ENCODE measurements at places on chromosomes 13 and 19.

- no peak for DNase-seq
These were observed 76.9 kb downstream of the FOXO1 start for GRCh38 chr13:40589285-40590109.

DNA sequence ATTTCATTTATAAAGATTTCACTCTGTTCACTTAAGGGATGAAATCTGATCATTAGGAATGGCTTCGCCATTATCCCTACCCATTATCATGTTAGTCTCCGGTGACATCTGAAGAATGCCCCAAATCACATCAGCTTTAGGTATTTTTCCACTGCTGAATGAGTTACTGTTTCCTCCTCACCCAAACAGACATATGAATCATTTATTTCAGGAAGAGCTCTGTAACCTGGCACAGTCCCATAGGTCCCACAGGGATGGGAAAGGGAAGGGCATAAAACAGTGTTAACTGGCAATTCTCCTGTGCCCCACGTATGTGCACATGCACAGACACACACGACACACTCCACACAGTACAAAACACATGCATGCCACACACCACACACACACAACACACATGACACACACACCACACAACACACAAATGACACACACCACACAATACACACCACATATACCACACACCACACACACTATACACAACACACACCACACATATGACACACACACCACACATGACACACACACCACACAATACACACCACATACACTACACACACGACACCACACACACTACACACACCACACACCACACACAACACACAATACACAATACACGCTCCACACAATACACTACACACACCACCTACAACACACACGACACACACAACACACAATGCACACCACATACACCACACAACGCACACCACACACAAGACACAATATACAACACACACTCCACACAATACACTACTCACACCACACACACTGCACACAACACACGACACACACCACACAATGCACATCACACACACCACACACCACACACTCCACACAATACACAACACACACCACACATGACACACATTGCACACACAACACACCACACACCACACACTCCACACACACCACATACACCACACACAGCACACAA is 15.4 kb downstream of the TMEM255B start:
- no peak for DNase-seq

DNA sequence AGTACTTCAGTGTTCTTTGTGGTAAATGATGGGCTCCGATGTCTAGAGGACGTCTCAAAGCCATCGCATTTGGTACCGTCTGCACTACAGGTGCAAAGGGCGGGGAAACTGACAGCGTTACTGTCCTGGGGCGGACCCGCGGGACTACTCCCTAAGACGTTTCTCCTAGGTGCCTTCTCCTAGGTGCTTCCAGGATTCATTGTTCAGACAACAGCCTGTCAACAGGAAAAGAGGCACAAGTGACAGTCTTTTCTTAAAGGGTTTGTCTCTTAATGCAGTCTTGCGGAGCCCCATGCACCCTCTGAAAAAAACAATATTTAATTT is 1.4 kb downstream of the SERTM1 start:
- no peak for DNase-seq

DNA sequence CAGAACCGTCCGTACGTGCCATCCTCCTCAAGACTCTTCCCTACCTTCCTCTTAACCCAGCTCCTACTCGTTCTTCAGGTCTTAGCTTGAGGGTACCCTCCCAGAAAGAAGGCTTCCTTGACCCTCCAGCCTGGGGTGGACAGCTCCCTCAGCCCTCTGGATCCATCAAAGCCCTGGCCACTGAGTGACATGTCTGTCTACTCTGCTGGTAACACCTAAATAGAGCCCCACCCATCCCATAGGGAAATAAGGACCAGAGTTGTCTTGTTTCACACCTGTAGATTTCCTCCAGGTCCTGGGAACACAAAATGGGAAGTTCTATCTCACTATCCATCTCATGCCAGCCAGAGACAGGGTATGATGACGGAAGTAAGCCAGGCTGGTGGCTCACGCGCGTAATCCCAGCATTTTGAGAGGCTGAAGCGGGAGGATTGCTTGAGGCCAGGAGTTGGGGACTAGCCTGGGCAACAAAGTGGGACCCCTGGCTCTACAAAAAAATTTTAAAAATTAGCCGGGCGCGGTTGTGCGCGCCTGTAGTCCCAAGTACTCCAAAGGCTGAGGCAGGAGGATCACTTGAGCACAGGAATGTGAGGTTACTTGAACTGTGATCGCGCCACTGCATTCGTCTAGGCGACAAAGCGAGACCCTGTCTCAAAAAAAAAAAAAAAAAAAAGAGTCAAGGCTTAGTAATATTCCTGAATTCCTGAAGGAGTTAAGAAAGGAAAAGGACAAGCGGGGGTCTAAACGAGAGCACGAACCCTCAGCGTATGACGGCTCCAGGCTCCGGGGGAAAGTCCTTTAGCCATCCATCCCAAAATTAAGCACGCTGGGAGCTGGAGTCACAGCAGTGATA is 566 bp upstream of the CCDC97 start:
- DNase-seq: no peak

- no peak for DNase-seq
These were observed 15.1 kb downstream of the ZNRF4 start for GRCh38 chr19:5470264-5470671.

DNA sequence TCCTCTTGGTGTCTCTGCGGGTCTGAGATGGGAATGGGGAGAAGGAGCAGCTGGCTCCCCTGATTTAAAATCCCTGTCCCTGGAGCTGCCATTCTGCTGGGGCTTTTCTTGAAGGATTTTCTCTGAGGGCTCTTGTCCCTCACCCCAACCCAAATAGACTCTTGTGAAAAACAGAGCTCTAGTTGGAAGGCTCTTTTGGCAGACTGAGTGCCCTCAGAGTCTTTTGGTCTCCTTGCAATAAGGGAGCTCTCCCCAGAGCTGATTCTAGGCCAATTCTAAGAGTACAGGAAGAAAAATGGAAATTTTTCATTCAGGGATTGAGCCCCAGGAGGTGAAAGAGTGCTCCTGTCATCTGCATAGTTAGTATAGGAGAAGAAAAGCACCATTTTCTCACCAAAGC is 238.3 kb downstream of the COG6 start:
- DNase-seq: no peak

- DNase-seq: no peak
These were observed 114.9 kb upstream of the TMTC4 start for GRCh38 chr13:100789481-100789880.

GRCh38 chr13:91278888-91279287 is 68.6 kb upstream of the MIR17HG start:
- no peak for DNase-seq

- no peak for DNase-seq
These were observed 303.6 kb downstream of the KCNRG start for GRCh38 chr13:50318887-50319286.

DNA sequence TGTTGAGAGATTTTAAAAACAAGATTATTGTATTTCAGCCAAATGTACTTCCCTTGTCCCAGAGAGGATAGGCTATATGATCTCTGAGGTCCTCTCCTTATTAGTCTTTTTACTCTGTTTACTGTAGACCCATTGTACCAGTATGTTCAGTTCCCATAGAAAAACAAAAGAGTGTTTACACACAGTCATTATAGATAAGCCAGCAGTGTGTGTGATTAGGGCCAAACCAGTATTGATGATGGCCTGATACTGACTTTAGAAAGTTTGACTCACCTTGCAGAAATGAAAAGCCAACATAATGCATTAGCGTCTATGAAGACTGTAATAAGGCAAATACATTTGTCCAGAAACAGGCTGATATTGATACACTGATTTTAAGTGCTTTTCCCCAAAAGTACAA is 6.2 kb downstream of the MTUS2 start:
- DNase-seq: no peak

DNA sequence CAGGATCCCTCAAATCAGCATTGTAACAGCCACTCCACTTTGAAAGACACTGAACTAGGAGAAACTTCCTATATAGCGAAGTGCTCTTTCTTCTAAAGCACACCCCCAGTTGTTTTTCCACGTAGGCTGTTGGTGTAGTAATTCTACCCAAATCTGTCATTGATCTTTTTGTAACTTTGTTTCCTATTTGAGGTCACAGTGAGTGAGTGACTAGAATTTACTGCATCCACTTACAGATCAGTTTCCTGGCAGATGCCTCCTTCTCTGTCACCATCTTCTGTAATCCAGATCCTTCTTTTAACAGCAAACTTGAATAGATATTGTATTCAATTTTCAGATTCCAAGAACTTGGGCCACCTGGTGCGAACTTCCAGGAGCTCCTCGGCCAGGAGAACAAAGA is 15.3 kb downstream of the ZAR1L start:
- no peak for DNase-seq

DNA sequence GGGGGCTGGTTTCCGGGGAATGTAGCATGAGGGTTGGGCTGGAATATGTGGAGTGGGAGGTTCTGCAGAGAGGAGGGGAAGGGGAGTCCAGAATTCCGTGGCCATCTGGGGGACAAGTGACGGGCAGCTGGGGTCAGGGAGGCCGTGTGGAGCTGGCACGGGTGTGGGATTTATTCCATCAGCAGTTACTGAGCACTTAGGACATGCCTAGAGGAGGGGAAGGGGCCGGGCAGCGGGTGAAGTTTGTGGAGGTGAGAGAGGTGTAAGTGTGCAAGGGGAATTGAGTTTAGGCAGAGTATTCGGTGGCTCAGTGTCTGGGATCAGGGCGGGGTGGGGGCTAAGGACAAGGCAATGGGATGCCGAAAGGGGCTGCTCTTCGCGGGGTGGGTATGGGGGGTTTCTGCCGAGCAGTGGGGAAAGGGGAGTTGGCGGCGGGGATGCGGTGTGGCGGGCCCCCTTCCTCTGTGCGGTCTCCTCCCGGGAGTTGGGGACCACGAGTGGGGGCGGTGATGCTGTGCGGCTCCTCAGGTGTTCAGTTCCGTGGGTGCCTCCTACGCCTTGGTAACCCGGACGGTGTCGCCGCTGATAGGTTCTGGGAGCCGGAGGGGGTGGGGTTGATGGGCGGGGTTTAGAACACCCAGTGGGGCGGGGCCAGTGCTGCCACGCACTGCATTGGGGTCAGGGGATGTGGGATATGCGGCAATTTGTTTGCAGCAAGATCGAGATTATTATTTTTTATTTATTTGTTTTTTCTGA is 5.4 kb downstream of the CCDC61 start:
- DNase-seq: no peak

- no peak for DNase-seq
These were observed 13.5 kb upstream of the ADGRE1 start for GRCh38 chr19:6873708-6874431.

DNA sequence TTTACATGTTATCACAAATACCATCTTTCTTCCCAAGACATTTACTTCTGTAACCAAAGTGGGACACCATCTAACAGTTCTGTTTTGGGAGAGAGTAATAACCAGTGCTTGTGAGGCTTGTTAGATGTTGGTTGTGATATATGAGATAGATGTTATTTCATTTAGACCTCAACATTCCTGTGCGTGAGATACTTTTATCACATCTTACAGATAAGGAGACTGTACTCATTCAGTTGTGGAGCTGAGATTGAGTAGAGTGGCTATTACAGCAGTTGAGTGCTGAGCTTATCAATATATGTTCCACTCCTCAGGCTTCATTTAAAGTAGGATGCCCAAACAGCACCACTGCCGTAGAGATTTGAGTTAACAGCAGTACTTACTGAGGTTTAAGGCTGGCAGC is 43.1 kb downstream of the USPL1 start:
- DNase-seq: no peak

DNA sequence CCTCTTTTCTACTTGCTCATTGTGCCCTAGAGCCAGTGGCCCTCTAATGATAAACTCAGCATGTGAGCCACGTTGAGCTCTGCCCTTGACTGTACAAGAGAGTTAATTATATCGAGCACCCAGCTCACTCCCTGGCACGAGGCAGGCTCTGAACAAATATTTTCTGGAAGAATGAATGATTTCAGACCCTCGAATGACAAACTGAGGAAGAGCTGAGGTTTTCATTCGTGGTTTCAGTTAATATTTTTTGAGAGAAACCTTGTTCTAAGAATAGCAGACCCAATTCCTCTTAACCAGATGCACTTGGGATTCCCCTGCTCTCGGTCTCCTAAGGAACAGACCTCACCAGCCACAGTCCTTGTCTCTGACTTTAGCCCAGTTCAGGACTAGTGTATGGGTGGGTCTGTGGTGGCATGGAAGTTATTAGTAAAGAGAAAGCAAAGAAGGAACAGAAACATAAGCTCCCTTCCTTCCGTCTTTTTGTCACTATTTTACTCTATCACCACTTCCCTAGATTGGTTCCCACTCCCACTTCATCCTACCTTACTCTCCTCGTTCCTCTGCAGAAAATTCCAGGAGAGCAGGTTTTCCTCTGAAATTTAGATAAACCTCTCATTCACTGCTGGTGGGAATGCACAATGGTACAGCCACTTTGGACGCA is 22.1 kb upstream of the WDFY2 start:
- DNase-seq: no peak

DNA sequence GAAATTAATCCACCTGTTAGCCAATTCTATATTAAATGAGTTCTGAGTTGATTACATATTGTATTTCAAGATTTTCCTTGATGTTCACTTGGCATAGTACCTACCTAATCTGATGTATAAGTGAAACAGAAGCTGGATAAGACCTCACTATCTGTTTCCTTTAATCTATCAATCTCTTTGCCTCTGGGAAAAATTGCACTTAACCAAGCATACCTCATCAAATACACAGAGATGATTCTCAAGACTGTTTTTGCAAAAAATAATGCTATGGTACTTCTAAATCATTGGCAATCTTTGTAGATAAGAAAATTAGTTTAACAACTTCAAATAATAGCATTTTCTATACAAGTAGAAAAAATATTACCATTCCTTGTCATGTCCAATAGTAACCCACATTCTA is 55.2 kb downstream of the SERPINE3 start:
- DNase-seq: no peak

- no peak for DNase-seq
These were observed 302.9 kb downstream of the ZNF536 start for GRCh38 chr19:30675086-30675485.

DNA sequence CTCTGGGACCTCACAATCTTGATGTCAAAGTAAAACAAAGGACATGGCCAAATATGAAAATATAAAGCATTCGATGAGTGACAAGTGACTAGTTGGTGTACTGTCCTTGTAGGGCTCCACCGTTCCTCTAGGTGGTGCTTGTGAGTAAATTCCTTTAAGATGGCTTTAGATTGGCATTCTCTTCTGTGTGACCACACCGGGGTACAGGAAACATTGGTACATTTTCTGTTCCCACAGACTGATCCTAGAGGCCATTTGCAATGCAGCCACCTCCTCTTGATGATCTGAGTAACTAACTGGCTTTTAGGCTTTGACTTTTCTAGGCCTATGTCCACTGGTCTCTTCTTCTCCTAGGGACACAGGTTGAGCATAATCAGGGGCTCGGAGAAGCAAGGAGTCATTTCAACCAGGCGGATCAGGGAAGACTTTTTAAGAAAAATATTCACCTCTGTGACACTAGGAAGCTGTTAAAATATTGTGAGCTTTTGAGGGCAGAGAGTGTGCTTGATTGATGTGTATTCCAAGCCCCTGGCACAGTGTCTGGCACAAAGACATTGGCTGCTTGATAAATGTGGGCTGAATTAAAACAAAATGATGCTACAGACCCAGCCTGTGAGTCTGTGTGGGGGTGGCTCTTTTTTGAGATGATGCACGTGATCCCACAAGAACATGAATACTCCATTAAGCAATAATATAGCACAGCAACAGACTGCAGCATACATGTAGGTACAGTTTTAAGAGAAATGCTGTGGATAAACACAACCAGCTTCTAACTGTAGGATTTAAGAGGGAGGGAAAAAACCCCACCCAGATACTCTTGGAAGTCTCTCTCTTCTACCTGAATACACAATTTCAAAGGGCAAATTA is 21.0 kb downstream of the EPSTI1 start:
- DNase-seq: no peak

GRCh38 chr13:111217641-111218040 is 102.5 kb downstream of the ARHGEF7 start:
- no peak for DNase-seq

Measured in AG09319 (cell line).